ENCODE measurements at places on chromosomes 11 and 22.

DNA sequence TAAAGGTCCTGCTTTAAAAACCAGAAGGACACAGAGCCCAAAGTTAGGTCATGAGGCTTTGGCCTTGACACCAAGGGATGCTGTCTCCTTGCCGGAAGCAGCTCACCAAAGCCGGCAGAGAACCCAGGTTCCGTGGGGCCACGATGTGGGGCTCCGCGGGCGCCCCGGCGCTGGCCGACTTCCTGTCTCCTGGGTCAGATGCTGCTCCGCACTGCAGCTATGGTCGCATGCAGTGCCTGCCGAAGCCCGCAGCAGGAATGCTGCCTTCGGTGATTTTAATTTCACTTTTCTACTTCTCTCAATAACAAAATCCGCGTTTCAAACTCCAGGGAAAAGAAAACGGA lies 454 bp upstream of the OTUB1 start:
- peak; percentile 73 for DNase-seq

GRCh38 chr11:45502226-45502545 lies 163.2 kb downstream of the CHST1 start:
- no peak for DNase-seq

DNA sequence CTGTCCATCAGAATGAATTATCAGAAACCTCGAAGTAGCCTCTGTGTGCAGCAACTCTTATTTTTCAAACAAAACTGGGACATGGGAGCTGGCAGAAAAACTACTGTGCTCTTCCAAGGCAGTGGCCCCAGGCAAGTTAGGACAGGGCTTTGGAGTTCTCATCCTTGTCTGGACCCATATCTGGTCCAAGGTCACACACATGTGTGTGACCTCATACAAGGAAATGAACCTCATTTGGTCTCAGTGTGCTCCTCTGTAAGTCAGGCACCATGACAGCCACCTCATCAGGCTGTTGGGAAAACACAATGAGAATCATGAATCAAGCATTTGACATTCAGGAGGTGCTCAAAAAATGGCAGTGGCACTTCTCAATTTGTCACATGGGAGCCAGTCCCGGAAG lies 25.8 kb downstream of the LARGE1 start:
- no peak for DNase-seq

DNA sequence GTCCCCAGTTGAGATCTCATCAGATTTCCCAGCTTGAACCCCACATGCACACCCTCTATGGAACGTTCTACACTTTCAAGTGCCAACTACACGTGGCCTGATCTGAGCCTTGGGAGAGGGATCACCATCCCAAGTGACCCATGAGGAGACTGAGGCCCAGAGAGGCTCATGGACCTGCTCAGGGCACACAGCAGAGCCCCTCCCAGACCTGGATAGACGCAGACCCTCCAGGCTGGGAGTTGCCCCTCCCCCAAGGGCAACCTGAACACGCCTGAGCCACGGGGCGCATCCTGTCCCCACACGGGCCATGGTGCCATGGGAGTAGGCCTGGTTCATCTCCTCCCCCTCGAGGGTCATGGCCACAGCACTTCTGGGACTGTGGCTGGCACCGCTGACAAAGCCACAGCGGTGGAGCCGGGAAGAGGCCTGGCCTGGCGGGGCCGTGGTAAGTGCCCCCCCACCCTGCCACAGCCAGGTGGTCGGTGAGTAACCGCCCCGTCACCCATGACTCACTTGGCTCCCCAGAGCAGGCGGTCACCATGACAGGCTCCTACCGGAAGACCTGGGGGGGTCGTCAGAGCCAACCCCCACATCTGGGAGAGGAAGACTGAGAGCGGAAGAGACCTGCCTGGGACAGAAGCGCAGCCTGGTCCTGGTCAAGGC lies 8.1 kb downstream of the WNT7B start:
- DNase-seq = no peak

GRCh38 chr11:129840236-129840635 lies 24.6 kb downstream of the TMEM45B start:
- no peak for DNase-seq

- no peak for DNase-seq
These were observed 10.0 kb downstream of the ELFN2 start for GRCh38 chr22:37417264-37417663.

- no peak for DNase-seq
These were observed 132.6 kb downstream of the SHANK2 start for GRCh38 chr11:71119656-71120269.

- DNase-seq = no peak
These were observed 1006.4 kb downstream of the BRD1 start for GRCh38 chr22:48821346-48821690.

DNA sequence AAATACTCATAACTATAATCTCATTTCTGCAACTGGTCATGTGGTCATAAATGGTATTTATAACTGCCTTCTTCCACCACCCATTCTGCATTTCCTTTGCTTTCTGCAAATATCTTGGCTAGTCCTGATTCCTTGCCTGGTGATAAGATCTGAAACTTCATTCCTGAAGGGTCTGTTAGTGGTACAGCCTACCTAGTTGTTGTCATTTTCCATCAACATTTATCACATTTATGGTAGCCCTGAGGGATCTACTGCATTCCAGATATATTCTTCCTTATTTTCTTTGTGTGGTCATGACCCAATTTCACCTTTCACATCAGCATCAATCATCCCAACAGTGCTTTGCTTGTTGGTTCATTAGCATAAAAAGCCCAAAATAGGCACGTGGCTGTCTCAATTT lies 50.1 kb downstream of the DDX6 start:
- no peak for DNase-seq

- peak; percentile 85 for DNase-seq
These were observed at the start of gene ANO5 for GRCh38 chr11:22192642-22193347. ANO5 (plus strand) TSS chr11:22193085; CDS start chr11:22193493, 408 bp downstream.

- no peak for DNase-seq
These were observed 38.3 kb upstream of the CEP295 start for GRCh38 chr11:93623179-93623578.

DNA sequence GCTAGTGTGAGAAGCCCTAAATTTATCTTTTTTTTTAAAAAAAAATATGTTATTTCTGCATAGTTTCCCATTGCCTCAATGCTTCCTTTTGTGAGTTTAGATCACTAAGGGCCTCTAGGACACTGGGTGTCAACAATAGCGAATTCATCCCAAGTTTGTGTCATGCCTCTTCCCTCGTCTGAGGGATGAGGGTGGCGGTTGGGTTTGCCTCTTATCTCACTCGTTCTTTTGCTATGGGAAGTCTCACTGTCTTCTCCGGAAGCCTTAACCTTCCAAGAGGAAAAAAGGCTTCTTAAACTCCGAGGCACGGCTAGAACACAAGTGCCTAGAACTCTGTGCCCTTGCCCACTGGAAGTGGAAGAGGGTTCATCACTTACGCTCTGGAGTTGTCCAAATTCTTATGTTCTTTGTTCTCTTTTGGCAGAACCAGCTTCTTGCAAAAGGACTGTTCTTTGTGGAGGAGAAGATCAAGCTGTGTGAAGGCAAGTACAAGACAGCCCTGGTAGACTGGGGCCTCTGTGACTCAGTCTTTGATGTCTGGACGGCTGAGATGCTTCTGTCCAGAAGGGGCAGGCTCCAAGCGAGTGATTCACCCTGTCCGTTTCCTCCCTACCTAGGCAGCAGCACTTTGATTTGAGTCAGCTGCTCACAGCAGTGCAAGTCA lies 78.5 kb downstream of the TRAF6 start:
- DNase-seq = no peak

DNA sequence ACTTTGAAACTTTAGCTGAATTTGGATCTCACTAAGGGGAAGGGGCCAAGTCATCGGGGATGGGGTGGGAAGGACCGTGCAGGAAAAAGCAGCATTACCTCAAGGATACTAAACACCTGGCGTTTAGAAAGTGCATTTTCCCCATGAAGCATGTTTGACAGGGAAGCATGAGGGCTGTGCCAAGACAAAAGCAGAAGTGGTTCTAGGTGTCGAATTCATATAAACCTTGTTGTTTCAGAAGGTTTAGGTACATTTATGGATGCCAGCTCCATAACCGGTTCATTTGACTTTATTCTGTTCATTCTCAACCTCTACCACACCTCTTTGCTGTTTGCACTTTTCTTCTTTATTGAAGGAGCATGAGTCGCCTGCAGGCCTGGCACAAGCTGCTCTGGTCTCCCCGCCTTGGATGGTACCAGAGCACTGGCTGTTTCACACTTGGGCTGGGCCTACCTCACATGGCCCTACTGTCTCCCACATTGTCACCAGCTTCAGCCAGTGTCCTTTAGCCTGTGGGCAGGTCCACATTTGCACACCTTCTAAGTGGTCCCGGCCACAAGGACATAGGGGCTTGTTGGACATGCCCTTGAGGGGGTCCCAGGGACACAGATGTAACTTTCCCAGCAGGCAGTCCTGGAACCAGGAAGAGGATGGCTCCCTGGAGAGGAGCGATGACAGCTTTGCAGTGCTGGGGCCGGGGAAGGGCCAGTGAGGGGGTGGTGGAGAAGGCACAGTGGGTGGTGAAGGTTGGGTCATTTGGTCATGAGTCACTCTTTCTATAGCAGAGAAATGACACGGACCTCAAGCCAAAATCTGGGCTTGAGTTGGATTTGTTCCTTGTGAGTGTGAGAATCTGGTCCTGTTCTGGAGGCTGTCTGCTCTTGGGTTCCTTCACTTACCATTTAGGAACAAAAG lies 3.2 kb upstream of the ST14 start:
- peak; percentile 7 for DNase-seq

GRCh38 chr22:28379075-28379779 lies 300.4 kb downstream of the TTC28 start:
- no peak for DNase-seq

DNA sequence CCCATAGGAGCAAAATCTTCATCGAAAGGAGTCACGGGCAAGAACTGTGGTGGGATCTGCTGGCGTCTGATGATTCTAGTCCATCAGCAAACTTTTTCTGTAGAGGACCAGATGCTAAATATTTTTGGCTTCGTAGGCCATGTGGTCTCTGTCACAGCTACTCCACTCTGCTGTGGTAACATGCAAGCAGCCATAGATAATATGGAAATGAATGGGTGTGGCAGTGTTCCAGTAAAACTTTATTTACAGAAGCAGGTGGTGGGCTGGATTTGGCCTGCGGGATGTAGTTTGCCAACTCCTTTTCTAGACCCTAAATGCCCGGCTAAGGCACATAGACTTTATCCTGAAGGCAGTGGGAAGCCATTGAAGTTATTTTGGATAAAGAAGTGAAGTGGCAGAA lies 32.9 kb downstream of the BMAL1 start:
- no peak for DNase-seq

DNA sequence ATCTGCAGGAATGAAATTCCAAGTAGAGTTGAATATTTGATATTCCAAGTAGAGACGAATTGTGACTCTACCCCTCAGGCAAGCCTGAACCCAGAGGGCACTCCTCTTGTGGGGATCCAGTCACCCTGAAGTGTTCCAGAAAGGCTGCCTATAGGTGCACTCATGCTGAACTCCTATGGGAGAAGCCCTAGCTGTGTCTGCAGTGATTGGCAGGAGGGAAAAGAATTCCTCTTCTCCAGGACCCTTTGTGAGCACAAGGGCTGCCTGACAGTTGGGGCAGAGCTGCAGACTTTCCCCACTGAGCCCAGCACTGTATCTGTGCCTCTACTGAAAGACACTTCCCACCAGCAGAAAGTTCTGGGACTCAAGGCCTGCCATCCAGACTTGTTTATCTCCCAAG lies 35.0 kb downstream of the BBOX1 start:
- DNase-seq = no peak

DNA sequence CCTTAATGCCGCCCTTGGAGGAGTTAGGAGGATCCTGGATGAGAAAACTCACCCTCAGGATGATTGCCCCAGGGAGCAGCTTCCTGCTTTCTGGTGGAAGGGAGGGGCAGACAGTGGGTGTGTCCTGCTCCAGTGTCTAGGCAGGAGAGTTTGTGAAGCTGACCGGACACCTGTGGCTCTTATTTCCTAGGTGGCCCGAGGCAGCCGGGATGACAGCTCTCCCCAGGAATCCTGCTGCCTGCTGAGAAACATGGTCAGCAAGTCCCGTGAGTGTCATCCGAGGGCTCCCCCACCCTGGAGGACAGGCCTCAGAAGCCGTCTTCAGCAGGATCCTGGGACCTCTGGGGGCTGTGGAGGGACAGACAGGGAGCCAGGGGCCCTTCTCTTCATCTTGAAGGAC lies 50.4 kb downstream of the ST3GAL4 start:
- DNase-seq = peak; percentile 61

- no peak for DNase-seq
These were observed 136.2 kb downstream of the CD44 start for GRCh38 chr11:35274909-35275785.

GRCh38 chr11:2114430-2115241 lies 24.6 kb downstream of the IGF2 start:
- no peak for DNase-seq

DNA sequence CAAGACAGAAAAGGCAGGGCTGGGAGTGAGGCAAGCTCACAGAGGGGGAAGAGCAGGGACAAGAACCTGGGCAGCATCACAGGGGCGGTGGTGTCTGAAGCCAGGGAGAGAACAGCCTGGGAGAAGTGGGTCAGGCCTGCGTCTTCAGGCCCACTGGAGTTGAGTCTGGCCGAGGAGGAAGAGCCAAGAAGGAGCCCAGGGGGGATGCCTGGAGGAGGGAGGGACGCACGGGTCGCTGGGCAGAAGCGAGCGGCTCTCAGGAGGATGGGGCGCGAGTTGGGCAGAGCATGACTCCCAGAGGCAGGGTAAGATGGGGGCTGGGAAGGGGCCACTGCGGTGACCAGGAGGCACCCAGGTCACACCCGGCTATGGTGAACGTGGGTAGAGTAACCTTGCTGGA lies 18.5 kb downstream of the LRFN4 start:
- no peak for DNase-seq

DNA sequence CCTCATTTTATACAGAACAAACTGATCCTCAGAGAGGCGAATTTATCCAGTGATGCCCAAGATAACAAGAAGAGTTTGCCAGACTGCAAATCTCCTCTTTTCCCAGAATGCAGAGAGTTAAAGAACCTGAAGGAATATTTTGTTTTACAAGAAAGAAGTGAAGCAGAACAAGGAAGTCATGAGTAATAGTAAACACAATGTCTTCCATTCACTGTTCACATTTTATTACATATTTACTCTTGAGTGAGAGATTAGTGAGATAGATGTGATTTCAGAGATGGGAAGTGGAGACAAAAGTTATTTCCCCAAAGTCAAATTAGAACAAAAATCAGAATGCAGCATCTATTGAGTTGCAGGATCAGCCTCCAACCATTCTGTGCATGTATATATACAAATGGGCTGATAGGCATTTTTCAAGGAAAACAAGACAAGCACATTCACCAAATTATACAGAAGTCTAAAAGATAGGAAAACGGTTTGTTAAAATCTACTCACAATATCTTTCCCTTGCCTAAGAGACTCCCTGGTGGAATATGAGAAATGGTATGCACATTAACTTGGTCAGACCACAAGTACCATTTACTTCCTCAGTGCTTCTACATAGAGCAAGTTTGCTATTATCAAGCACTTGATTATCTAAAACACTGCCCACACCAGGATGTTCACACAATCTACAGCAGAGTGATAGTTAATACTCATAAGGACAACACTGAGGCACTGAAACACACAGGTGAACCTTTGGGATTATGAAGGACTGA lies 12.0 kb downstream of the GUCY1A2 start:
- DNase-seq = no peak

- no peak for DNase-seq
These were observed 69.6 kb upstream of the PITPNB start for GRCh38 chr22:27988704-27989103.

- DNase-seq = no peak
These were observed 106.0 kb upstream of the TIMP3 start for GRCh38 chr22:32695451-32695891.

All from NCI-H146 (cell line).